NCI-H2171 (cell line): ENCODE measurements at places on chromosomes 1 and 21.

- DNase-seq: no peak
Observed at GRCh38 chr1:59688976-59689375, 125.8 kb upstream of the HOOK1 start.

GRCh38 chr1:33322870-33323585 is 2.1 kb upstream of the A3GALT2 start:
- no peak for DNase-seq

DNA sequence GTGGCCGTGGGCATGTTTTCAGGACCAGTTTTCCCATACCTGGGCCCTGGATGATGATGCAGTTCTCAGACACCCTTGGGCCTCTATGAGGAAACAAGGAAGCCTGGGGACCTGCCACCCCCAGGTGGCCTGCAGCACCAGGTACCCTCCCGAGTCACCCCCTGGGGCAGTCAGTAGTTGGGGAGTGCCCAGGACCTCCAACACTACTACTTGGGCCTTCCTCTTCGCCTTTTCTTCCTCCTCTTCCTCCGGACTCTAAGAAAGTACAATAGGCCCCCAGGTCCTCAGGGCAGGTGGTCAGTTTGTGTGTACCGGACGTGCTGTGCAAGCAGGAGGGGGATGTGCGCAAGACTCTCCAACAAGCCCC is 11.9 kb upstream of the SRARP start:
- DNase-seq: no peak

- no peak for DNase-seq
Observed at GRCh38 chr1:92949937-92950817, 11.1 kb downstream of the DIPK1A start.

- no peak for DNase-seq
Observed at GRCh38 chr1:159441360-159441759, 1.8 kb downstream of the OR10J1 start.

- no peak for DNase-seq
Observed at GRCh38 chr1:52125736-52126359, 16.0 kb upstream of the ZFYVE9 start.

DNA sequence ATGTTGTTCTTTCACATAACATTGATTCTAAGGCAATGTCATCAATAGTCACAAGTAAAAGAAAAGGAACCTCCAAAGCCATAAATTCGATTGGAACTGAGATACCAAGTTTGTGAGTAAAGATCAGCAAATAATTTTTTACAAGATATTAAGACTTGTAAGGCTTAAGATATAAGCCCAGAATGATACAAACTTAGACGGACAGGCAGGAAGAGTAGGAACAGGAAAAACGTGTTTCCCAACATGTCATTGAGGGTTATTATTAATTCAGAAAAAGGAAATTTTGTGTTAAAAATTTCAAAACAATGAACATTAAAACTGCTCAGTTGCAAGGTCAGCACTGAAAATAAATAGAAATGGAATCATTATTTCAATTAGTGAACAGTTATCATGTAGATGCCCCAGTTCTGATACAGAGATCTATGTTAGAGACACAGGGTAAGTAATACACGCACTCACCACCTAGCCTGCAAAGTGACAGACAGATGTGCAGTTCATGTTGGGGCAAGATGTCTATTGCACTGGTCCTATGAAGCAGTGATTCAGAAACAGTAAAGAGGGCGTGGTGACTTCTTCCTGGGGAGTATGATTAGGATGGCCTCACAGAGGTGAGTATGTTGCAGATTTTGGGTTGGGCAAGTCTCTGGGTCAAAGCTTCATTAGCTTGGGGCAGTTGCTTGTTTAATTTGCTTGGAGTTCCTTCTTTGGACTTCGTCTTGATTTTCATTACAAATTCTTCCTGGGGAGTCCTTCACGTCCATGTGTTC is 284.4 kb downstream of the SETD4 start:
- DNase-seq: no peak

GRCh38 chr1:204225841-204226735 is 12.3 kb upstream of the GOLT1A start:
- DNase-seq: no peak

GRCh38 chr1:212754193-212754592 is 37.4 kb downstream of the NSL1 start:
- DNase-seq: no peak

DNA sequence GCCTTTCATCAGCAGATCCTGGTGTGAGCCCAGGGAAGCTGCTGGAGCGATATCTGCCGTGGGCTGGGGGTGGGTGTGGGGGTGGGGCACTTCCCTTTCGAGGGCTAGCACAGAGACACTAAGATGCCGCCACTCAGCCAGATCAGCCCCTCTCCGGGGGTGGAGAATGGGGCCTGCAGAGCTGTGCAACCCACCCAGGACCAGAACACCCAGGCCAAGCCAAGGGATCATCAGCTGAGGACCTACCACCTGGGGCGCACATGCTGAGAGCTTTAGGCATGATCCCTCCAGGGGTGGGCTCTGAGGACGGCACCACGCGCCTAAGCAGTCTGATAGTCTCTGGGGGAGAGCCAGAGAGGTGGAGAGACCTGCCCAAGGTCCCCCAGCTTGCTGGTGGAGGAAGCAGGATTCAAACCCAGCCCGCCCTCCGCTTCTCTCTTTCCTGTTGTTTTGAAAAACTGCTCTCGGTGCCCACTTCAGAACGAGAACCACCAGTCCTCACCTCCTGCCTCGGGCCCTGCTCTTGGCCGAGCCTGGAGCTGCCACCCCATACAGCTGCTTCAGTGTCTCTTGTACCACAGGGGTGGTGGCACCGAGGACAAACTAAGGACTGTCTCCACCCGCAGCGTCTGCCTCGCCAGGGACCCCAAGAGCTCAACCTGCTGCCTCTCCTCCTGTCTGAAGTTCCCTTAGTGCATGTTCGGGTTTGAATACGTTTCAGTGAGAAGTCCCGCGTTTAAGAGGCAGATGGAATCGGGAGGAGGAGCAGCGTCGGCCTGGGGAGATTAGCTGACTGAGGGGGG is 39.7 kb upstream of the RUNX3 start:
- DNase-seq: no peak

DNA sequence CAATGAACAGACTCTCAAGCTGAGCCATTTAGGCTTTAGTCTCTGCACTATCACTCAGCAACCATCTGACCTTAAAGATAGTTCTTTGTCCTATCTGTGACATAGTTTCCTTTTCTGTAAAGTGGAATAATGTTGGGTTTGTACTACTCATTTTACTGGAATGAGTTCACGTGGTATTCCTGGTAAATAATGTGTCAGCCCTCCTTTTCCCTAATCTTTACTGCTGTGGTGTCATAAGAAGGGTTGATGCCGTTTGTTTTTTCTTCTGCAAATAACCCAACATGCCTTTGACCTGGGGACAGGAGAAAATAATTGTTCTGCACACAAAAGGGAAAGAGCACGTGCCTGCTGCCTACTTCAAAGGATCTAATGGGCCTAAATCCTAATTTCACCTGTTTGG is 297.8 kb downstream of the BRINP3 start:
- no peak for DNase-seq

DNA sequence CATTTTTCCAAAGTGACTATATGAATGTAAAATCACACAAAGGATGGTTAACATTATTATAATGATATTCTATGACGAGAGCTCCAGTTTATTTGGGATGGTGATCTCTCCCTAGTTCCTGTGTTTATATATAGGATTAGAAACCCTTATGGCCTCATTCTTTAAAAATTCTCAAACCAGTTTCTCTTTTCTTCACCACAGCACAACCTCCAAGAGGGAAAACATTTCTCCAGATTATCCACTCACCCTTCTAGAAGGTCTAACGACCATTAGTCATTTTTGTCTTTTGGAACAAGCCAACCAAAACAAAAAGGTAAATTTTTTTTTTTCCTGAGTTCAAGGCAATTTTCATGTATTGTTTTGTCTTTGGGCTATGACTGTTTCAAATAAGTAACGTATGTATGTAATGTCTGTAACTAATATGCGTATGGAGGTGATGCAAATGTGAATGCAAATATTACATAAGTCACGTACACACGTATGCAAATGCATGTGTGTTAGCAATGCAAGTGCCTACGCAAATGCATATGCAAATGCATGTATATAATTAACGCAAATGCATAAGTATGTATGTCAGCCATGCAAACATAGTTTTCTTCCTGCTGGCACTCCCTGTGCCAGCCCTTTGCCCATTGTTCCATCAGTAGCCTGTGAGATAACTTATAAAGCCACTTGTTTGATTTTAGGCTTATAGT is 72.5 kb upstream of the MORC3 start:
- no peak for DNase-seq

GRCh38 chr1:30781906-30782305 is 24.3 kb upstream of the LAPTM5 start:
- no peak for DNase-seq

- no peak for DNase-seq
Observed at GRCh38 chr21:42794551-42794950, 84.8 kb downstream of the WDR4 start.

DNA sequence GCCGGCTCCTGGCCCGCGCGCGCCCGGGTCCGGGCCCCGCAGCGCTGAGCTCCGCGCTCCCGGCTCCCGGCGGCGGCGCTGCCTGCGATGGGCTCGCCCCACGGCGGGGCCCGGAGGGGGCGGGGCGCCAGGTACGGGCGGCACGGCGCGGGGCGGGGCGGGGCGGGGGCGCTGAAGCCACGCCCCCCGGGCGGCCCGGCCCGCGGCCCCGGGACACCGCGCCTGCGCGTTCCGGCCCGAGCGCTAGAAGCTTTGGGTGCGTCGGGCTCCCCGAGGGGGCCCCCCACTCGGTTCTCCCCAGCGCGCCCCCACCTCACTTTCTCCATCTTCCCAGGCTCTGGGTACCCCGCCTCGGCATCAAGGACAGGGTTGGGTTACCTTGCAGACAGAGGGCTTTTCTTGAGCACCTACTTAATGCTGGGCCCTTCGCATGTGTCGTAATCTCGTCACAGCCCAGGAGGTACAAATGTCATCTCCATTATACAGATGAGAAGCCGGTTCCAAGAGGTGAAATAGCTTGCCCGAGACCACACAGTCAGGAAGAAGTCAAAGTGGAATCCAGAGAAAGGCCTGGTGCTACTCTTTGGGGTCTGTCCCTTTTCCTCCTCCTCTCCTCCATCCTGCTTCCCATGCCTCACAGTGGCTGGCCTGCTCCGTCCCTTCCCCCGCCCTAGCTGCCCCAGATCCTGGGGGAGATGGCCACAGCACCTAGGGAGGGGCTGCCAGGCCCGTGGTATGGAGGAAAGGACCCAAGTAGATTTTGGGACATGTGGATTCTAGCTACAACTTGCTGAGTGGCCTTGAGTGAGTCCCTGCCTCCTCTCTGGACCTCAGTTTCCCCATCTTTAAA is 46.5 kb downstream of the RAP1GAP start:
- DNase-seq: peak; percentile 61

DNA sequence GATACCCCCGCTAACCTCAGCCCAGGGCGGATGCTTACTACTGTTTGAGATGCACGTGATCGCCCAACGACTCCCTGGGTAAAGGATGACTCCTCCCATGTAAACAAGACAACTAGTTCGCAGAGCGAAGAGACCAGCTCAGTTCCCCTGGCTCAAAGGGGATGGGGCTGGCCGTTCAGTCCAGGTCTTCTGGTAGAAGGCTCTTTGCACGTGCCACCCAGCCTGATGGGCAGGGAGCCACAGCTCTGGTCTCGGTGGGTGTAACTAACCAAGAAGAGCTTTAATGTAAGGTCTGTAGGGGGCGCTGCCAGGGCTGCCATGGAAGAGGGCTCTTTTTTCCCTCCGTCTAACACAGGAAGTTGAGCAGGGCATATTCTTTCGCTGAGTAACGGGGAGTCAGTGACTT is 49.4 kb upstream of the PARP1 start:
- no peak for DNase-seq

- no peak for DNase-seq
Observed at GRCh38 chr1:2445162-2445822, 30.8 kb upstream of the PLCH2 start.

GRCh38 chr21:34911360-34911759 is 137.7 kb downstream of the RUNX1 start:
- DNase-seq: no peak

DNA sequence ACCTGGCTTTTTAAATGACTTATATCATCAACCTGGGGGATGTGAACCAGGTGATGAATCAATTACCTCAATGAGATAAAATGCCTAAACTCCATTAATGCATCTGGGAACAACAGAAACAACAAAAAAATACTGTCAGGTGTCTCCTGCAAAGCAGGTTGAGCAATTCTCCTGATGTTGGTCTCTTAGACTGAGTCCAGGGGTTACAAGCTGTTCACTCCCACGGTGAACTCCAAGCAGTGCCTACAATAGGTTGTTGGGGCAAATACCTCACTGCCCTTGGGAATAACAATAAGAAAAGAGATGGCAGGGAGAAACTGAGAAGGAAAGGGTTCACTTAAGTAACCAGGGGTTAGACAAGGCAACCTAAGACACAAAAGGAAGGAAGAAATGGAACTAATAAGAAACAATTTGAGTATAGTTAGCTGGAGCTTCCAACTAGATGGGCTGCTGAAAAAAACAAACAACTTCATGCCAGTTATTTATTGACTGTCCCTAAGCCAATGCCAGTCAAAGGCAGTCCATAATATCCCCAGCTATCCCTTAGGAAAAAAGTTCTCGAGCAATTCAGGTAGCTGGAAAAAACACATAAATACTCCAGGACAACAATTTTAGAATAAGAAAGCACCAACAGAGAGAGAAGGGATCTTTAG is 97.6 kb upstream of the MAGI3 start:
- DNase-seq: no peak

GRCh38 chr1:174519844-174520243 is 72.1 kb downstream of the GPR52 start:
- peak; percentile 27 for DNase-seq

DNA sequence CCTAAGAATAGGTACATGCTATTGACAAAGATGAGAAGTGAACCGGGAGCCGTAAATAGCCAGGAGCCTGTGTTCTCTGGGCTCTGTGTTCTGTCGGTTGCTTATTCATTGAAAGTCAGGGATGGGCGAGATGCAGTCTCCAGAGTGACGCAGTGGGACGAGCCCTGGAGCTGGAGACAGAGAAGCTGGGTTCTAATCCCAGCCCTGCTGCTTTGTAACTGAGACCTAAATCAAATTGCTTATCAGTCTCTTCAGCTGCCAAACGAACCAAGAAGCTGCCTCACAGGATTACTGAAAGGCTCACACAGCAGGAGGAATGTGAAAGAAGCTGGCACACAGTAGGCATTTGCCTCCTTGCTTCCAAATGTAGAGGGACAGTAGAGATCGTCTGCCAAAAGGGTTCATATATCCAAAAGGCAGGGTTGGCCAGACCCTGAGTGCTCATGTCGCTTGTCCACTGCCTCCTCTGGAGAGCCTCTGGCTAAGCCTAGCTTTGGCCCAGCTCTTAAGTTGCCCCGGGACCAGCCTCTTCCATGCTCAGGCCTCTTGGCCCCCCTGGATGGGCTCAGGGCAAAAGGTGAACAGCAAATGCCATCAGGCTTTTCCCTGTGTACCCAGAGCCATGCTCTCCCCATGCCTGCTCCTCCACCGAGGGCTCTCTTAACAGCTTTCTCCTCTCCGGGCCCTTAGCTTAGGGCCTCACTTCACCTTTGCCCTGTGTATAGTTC is 134.2 kb upstream of the IPO9 start:
- no peak for DNase-seq
